Progenitor cell of endocrine pancreas (in vitro differentiated cells): ENCODE measurements at places on chromosomes 1 and 21. TPM values are rescaled to one million over a fixed set of nuclear protein-coding genes. Genes with fewer than 3 reads are reported as not detected.

Gene JAM2
- total RNA-seq = 2.2 and 2.4 TPM in 2 replicates

Gene TNFRSF14
- 0.41 and 0.75 TPM in 2 replicates for total RNA-seq

Gene TNFRSF1B
- total RNA-seq = not detected in 2 replicates

Gene OTUD3
- total RNA-seq = 19.0 and 19.9 TPM in 2 replicates

Gene CLCA4
- total RNA-seq = not detected in 2 replicates

Gene TCHHL1
- total RNA-seq = not detected in 2 replicates

Gene PIGR
- not detected in 2 replicates for total RNA-seq

Gene SPRR2A
- not detected in 2 replicates for total RNA-seq

Gene RGS5
- 2.9 and 5.7 TPM in 2 replicates for total RNA-seq

Gene SYCP1
- total RNA-seq = not detected in 2 replicates

Gene HAX1
- total RNA-seq = 51.0 and 52.3 TPM in 2 replicates

Gene CELA3B
- 0.58 TPM in 1 of 2 replicates, not detected in the other for total RNA-seq

Gene KLF18
- total RNA-seq = not detected in 2 replicates

Gene S100A9
- total RNA-seq = 0.91 and 0.95 TPM in 2 replicates

Gene AQP10
- total RNA-seq = 0.64 and 0.96 TPM in 2 replicates

Gene FAAH
- total RNA-seq = 36.6 and 38.6 TPM in 2 replicates

Gene REG4
- total RNA-seq = 0.40 and 0.67 TPM in 2 replicates

Gene VPS45
- total RNA-seq = 53.0 and 58.1 TPM in 2 replicates
